Stimulated activated CD4-positive, alpha-beta T cell treated with anti-CD3 and anti-CD28 coated beads, TNF-alpha, amount 100 ng/mL, for 48 hours (primary cell): ENCODE measurements at places on chromosomes 12 and 14.

DNA sequence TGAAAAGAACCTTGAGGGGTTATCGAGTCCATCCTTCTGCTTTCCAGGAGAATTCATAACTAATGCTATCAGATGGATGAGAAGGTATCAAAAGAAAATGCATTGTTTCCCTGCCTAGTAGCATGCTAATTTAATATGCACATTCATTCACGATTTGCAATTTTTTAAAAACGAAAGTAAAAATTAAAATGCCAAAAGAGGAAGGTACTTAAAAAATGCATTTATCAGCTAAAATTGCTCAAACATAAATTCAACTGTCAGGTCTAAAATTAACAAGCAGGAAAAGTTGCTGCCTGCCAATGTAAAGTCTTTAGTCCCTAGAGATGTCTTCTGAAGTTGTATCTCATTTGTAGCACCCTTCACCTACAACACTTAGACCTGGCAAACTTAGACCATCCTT, 7.9 kb downstream of the ATF7 start:
- no peak for DNase-seq

- no peak for DNase-seq
Observed at GRCh38 chr12:109870648-109871047, 9.7 kb downstream of the GLTP start.

DNA sequence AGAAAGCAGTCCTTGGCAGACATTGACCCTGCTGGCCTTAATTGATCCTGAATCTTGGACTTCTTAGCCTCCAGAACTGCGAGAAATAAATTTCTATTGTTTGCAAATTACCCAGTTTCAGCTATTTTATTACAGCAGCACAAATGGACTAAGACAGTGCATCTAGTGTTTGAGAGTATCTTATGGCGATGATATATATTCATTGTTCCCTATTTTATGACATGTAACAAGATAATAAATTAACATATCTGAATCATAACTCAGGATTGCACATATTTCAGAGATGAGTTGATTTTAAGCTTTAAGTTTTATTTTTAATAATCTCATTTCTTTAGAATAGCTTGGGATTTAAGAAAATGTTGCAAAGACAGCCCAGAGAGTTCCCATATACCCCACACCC, 167.4 kb upstream of the FOXG1 start:
- no peak for DNase-seq

- no peak for DNase-seq
Observed at GRCh38 chr14:39967885-39968284, 535.7 kb upstream of the FBXO33 start.

DNA sequence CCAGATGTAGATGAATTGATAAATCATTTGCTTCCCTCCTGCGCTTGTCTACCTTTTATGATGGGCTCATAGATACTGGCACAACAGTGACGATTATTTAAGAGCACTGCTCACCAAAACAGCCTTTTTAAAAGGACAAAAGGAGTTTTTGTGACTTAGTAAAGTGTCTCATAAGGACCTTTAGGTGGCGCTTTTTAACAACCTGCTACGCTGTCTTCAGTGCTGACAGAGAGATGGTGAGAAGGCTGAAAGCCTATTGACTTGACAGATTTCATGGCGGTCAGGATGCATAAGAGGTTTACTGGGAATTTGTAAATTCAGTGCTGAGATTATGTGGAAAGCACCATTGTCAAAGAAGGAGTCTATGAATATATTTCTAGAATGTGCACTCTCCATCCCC, 87.6 kb downstream of the SLC15A5 start:
- no peak for DNase-seq

- DNase-seq = no peak
Observed at GRCh38 chr14:68507544-68508081, 285.3 kb downstream of the ZFP36L1 start.

DNA sequence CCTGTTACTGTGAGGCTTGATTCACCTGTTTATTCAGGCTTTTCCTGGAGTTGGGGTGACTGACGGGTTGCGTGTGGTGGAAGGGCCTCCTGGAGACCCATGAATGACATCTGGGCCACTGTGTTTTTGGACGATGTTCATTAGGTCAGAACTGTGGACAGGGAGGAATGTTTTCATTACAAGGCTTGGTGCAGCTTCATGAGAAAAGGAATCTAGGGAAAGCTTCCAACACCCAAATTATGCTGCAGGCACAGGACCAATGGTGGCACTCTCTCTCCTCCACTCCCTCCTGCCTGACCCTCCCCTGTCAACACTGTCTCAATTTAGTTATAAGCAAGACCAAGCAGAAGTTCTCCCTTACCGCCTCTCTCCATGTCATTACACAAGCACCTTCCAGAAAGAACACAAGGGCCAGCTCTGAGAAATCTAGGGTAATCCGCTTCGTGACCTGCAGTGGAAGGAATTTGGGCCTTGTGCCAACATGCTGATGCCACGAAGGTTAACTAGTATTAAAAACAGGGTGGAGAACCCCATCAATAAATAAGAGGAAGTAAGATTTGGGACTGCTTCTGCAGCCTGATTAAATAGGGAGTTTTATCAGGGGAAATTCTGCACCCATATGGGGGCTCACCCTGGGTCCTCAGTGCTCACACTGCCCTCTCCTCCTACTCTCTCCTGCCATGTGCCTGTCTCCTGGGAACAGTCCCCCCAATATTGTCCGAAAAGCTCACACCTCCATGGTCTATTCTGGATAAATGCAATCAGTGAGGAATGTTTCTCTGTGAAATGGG, 200.3 kb downstream of the KTN1 start:
- DNase-seq = no peak

GRCh38 chr12:53454707-53455106, 2.8 kb downstream of the PCBP2 start:
- DNase-seq = no peak

DNA sequence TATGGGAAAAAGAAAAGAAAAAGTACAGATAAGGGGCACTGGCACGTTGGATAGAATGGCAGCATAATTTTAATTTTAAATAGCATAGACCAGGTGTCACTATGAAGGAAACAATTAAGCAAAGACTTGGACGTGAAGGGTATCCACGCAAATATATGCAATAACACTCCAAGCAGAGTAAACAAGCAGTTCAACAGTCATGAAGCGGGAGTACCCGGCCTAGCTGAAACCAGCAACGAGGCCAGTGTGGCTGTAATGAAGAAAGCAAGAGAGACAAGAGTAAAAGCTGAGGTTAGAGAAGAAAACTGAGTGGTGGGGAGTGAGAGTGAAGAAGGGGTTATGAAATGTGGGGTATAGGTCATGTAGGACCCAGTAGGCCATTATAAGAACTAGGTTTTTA, 85.4 kb downstream of the BCL2L14 start:
- no peak for DNase-seq

- no peak for DNase-seq
Observed at GRCh38 chr12:42145552-42146215, 1.0 kb upstream of the GXYLT1 start.

GRCh38 chr12:120879718-120880300, 24.3 kb downstream of the SPPL3 start:
- no peak for DNase-seq

- no peak for DNase-seq
Observed at GRCh38 chr14:100440207-100440631, 117.1 kb downstream of the SLC25A47 start.

- DNase-seq = no peak
Observed at GRCh38 chr14:66389481-66389880, 96.7 kb upstream of the CCDC196 start.

- DNase-seq = no peak
Observed at GRCh38 chr12:131676544-131676943, 34.3 kb upstream of the SFSWAP start.

GRCh38 chr12:43108656-43109055, 443.3 kb downstream of the ADAMTS20 start:
- DNase-seq = no peak

- no peak for DNase-seq
Observed at GRCh38 chr14:29868000-29868399, 59.6 kb downstream of the PRKD1 start.

DNA sequence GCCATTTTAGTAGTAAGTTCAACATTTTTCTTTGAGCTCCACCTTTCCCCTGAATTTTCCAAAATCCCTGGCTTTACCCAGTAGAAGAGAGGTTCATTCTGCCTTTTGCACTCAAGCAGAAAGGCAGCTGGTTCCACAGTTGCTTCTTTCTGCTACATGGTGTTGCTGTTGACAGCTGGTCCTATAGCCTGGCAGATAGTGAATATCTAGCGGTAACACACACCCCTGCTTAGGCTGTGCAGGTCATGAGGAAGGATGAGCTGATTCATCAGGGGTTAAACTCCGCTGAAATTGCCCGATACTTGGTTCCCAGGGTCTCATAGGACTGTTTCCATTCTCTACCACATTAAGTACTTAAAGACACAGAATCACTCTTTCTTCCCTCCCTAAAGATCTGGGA, 62.4 kb downstream of the PUS7L start:
- no peak for DNase-seq

DNA sequence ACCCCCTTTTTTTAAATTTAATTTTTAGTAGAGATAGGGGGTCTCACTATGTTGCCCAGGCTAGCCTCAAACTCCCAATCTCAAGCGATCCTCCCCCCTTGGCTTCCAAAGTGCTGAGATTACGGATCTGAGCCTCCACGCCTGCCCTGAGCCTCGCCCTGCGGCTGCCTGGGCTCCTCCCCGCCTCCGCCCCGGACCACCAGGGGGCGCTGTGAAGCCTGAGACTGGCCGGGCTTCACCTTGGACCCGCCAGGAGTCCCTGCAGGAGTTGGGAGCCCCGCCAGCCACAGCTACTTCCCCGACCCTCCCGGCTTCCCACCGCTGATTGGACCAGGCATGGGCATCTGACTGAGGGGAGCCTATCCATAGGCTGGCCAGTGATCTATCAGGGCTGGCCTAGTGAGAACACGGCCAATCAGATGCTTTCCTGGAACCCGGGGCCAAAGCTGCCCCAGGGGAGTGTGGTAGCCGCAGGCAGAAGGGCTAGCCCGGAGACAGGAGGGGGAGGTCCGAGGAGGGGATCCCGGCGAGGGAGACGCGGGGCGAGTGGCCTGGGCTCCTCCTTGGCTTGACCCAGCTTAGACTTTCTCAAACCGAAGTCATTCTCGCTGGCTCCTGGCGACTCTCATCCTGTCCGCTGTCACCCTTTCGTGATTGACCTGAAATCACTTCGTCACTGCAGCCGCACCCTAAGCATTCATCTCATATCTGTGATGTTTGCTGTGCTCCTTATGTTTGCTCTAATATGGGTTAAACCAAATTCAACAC, 15.1 kb upstream of the ANKRD9 start:
- DNase-seq = peak; percentile 96

DNA sequence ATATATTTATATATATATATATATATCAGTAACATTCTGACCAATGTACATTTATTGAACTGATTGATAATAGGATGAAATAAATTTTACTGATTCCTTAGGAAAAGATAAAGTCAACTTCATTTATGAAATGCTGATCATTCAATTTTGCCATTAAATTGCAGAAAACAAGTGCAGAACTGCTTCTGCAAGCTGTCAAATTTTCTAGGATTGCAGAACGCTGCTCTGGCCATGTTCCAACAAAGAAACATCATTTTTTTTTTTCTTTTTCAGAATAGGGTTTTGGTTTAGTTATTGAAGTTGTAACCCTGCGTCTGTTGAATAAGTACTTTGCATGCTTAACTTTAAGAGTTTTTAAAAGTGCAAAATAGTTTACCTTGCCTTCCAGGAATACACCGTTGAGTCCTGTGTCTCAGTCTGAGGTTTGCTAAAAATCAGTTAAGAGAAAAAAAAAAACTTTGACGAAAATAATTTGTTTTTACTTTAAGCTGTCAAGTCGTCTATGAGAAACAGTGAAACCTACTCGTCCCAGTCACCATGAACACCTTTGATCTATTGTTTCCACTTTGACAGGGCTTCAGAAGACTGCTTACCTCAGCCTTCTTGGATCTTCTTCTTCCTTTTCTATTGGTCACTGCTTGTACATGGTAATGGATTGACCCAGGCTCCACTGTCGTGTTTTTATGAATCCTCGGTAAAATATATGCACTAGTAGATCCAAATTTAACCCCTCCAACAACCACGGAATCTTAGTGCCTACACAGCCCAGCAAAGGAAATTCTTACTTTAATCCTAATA, at the start of gene KERA:
Gene KERA, minus strand, starts transcription at position 657 of the 798 bp plus-strand sequence. CDS start 1,743 bp downstream, outside the sequence.
- no peak for DNase-seq

GRCh38 chr12:127411166-127411915, 855.6 kb upstream of the TMEM132C start:
- DNase-seq = no peak

DNA sequence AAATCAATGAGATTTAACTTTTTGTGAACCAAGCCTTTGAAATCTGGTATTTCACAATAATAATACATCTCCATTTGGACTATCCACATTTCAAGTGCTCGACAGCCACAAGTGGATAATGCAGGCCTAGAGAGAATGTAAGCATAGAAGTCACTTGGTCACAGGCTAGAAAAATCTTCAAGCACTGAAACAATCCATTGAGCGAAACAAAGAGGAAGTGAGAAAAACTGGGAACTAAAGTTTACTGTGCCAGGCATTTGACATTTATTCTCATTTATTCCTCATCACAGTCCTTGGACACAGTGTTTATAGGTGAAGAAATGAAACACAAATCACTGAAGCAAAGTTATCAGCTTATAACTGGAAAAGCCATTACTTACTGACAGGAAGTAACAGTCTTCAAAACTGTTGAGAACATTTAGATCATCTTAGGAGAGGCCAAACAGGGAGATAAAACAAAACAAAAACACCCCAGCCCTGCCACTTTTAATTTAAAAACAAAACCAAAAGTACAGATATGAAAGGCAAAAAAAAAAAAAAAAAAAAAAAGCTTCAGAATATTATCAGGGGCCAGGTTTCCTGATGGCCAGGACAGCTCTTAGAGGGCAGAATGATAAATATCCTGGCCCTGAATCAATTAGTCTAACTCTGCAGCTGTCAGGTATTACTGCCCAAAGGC, 29.2 kb downstream of the GNS start:
- DNase-seq = no peak
